NCI-H187 treated with DMSO at 0.1 percent for 48 hours (cell line): ENCODE measurements at places on chromosomes 5 and 9.

DNA sequence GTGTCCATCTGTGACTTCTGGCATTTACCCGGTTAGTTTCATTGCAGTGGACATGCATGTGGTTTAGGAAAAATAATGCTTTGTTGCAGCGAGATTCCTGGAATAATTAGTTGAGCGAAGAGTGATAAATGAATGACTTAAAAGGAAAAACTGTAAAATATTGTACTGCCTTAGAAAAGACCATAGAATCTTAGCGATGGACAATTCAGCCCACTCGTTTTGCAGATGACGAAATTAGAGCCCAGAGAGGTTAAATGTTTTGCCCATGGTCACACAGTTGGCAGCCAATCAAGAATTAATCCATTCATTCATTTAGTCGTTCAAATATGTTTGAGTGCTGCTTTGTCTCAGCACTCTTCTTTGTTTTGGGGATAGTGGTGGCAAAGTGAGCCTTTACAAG lies 107.9 kb downstream of the ARHGAP26 start:
- no peak for DNase-seq

DNA sequence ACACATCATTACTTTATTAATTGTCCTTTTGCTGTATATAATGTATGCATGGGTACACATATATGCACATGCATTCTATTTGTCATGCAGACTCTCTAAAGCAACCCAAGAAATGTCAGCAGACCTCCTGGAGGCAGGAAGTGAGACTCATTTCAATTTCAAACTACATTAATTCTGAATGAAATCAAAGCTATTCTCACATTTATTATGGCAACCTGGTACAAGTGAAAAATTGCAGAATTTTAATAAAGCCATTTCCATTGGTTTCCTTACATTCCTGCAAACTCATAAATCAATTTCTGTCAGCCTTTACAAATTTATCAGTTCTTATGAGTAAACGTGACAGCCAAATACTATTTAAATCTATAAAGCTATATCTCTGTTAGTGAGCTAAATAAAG lies 430.4 kb upstream of the NUDT12 start:
- DNase-seq, result no peak

GRCh38 chr9:93823245-93824072 lies 131.7 kb downstream of the BARX1 start:
- DNase-seq, result no peak

DNA sequence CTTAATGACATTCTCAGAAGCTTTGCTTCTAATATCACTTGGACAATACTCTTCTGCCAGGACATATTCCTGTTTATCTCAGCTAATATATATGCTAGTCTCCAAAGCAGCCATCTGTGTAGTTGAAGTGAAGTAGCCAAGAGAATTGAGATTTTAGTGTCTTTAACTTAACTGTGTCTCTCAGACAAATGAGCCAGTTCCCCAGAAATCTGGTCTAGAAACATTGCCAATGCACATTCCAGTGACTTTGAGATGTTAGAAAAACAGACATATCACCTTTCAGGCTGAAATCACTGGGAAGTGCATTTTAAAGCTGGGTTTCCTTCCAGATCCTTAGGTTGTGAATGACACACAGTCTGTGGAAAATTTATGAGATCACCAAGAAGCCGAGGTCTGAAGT lies 114.6 kb downstream of the MTX3 start:
- no peak for DNase-seq

DNA sequence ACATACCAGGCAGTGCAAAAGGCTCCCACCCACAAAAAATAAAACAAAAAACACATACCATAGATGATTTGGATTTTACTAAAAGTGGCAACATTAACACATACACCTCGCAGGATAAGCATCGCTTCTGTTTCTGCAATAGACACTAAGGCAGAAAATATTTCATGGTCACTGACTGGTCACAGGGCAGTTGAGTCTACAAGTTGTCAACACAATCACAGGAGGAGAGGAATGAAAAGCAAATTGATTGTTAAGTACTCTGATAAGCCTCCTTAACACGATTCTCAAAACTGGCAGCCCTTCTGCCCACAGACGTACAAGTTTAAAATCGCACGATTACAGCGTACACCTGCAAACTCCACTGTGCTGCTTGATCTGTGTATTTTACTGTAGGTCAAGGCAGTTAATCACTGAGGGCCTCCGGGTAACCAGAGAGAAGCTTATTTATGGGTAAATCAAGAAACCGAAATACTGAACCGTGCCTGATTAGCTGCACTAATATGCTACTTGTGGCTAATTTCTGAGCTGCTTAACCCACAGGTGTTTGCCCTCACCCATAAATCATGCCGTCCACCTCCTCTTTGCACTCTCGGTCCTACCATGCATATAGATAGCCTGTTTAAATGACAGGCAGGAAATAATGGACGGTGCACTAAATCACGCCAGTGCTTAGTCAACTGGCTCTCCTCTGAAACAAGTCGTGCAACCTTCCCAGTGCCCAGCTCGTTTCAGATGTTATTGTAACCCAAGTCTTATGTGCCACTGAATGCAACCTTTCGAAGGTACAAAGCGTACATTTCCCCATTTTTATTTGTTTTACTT lies 659.4 kb upstream of the ADAMTS16 start:
- peak; percentile 91 for DNase-seq

GRCh38 chr9:78472111-78472510 lies 175.2 kb downstream of the PSAT1 start:
- DNase-seq, result no peak

DNA sequence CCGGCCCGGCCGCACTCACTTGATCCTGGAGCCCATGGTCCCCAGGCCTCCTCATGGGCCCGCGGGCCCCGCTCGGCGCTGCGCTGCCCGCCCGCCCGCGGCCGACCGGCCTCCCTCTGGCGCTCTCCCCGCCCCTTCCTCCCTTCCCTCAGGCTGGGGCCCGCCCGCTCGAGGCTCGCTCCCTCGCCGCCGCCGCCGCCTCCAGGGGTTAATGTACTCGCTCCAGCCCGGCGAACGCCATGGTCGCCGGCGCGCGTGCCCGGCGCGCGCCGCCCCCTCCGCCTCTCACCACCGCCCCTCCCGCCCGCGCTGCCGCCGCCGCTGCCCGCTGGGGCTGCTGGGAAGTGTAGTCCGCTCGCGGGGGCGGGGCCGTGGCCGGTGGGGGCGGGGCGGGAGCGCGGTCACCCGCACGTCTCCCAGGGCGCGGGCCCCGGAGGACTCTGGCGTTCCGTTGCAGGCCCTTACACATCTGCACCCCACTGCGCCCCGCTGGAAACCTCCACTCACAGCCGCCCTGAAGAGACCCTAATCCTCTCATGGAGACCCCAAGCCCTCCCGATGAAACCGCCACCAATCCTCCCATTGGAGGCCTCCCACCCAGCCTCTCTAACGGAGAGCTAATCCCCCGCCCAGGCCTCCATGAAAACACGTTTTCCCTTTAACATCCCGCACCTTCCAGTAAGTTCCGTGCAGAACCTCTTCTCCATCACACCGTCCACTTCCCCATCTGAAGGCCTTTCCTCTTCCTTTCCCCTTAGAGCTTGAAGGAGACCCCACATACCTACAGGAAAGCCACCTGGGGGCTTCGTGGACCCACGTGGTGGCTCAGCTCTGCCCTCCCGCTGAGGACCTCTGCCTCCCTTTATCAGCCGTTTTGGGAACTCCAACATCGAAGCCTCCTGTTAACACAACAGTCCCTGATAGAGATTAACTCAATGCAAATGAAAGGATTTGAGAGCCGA lies at the start of gene DENND1A:
Gene DENND1A, minus strand, starts transcription at position 257 of the 962 bp plus-strand sequence. Its CDS starts 221 bp downstream, at position 36.
- DNase-seq, result no peak

GRCh38 chr5:32771037-32771436 lies 59.9 kb downstream of the NPR3 start:
- DNase-seq, result no peak

DNA sequence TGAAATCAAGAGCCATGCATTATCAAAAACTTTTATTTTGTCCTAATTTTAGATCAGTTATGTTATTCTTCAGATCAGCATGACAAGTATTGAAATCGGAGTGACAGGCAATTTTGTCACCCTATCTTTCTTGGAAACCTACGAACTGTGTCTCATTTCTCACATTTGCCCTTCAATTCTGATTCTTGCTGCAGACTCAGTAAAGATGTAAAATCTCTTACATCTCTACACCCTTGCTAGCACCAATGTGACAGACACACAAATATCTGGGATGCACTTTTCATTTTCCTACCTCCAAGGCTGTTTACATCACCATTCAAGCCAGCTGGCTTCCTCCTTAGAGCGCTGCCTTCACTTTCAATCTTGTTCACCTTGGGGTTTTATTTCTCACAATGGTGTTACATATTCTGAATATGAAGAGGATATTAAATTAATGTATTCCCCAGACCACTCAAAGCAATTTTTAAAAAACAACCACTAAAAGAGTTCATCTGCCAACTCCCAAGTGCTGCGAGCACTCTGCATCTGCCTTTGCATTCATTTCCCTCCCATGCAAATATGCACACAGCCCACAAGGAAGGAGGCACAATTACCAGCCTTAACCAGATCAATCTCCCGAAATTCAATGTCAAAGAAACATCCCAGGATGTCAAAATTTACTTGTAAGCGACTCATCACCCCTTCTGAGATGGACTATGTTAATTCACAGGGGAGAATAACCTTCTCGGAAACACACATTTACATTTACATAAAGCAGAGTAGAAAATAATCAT lies 164.3 kb downstream of the ENC1 start:
- DNase-seq, result peak; percentile 67

DNA sequence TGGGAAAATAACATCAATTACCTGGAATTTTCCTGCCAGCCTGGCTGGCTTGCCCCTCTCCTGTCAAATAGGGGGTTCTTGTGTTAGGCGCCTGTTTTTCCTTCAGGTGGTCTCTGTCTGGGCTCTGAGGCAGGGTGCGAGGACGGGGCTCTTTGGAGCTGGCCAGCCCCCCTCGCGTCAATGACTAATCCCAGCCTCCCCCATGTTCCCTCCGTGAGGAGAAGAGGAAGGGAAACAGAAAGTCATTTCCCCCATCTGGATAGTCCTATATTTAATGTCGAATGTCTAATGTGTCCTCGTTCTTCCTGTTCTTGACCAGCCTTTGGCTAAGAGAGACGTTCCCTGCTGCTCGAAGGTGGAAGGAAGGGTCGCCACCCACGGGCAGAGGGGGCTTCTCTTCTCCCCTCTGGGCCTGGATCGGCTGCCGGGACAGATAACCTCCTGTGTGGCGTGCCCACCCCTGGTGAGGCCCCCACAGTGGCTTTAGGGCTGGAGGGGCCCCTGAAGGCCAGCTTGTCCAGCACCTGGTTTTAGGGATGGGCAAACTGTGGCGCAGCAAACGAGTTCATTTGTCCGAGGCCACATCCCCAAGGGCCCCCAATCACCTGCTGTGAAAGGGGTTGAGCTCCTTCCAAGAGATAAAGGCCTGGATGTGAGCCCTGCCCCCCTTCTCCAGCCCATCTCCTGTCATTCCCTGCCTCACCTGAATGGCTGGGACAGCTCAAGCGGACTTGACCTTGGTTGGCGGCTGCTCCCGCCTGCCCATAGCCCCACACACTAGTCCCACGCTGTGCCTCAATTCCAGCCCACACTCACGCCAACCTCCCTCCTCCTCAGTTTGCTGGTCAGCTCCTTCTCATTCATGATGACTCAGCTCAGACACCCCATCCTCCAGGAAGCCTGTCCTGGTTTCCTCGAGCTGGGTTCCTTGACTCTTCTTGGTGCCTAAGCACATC lies 35.9 kb upstream of the UNC5A start:
- no peak for DNase-seq

- DNase-seq, result no peak
Observed at GRCh38 chr5:87151547-87151946, 116.1 kb upstream of the RASA1 start.

- DNase-seq, result no peak
Observed at GRCh38 chr5:107157809-107158208, 512.9 kb downstream of the EFNA5 start.

- DNase-seq, result no peak
Observed at GRCh38 chr5:1392801-1393565, 48.1 kb upstream of the CLPTM1L start.

DNA sequence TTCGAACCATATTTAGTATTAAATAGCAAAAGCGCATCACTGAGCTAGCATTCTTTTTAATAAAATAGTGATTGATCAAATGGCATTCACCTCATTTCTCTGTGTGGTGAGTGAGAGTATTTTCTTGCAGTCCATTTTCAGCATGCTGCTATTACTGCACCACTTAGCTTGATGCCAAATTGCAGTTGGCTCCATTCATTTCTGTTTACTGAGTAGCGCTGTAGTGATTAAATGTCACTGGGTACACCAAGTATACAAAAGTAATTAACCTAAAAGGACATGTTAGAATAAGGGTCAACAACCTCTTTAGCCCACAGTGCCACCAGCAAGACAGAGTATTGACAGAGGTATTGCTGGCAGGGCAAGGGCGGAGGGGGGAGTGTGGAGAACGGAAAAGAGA lies 122.0 kb downstream of the TLE4 start:
- DNase-seq, result no peak

- no peak for DNase-seq
Observed at GRCh38 chr5:15837551-15838289, 337.7 kb downstream of the FBXL7 start.

DNA sequence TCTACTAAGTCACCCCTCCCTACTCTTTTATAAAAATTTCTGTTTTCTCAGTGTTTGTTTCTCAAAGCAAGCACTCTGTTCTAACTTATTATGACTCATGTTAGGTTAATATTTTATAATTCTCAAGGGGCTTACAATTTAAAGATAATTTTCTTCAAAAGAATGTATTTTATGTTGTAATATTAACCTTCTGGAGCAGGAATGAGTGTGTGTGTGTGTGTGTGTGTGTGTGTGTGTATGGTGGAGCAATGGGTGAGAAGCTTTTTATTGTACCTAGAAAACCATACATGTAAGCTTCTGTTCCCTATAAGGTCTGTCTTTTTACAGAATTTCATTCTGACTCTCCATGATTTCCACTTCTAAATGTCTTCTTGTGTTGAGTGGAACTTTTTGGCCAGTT lies 63.0 kb downstream of the PBX3 start:
- DNase-seq, result no peak

- DNase-seq, result no peak
Observed at GRCh38 chr5:10591159-10591558, 27.3 kb downstream of the ANKRD33B start.

DNA sequence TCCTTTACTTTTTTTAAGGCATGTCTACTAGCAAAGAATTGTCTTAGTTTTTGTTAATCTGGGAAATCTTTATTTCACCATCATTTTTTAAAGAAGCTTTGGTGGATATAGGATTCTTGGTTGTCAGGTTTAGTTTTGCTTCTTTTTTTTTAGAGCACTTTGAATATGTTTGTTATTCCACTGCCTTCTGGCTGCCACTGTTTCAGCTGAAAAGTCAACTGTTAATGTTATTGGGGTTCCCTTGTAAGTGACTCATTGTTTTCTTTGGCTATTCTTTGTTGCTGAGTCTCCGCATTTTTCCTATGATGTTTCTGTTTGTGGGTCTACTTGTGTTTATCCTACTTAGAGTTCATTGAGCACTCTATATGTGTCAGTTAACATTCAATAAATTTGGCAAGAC lies 44.4 kb downstream of the PHAX start:
- no peak for DNase-seq

DNA sequence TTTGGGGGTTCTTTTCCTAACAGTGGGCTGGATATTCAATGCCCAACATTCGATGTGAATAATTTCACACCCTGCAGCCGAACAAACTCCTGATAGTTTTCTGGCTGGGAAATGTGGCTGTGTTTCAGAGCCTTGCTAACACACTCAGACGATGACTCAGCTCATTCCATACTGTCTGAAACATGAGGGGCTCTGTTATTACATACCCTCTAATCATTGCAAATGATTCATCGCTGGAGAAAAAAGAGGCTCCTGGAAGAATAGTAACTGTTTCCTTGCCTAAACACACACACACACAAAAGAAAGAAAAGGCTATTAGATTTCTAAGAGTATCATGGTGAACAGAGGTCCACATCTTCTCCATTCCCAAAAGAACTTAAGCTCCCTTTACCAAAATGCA lies 75.8 kb downstream of the OXCT1 start:
- DNase-seq, result no peak

- no peak for DNase-seq
Observed at GRCh38 chr5:110053824-110054223, 364.1 kb downstream of the MAN2A1 start.
